NCI-H460 (cell line): ENCODE measurements at places on chromosomes 16 and 17.
A peak's percentile ranks its signal among the peaks of the same experiment; 100 is the strongest.

DNA sequence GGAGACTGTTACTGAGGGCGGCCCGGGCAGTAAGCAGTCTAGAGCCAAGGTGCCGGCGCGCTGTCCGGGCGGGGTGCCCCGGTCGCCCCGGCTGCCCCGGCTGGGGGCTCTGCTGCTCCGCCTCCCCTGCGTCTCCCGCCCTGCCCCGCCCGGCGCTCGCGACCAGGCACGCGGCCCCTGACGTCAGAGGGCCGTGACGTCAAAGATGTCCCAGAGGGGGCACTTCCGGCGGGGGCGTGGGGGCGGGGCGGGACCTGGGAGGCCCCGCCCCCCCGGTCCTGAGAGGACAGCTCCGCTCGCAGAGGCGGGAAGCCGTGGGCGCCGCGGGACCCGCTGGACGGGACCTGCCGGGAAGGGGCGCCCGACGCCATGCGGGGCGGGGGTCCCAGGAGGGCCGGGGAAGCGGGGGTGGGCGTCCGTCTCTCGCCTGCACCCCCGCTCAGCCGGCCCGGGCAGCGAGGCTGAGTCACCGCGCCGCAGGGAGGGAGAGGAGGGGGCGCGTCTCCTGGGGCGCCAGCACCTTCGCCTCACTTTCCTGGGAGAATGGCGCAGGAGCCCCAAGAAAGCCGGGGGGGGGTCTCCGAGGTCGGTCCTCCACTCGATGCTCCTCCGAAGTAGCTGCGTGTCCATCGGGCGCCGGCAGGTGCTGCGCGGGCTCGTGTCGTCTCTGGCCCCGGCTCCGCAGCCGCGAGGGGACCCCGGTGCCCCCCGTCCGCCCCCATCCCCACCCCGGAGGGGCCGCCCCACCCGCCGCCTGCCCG lies 4.4 kb upstream of the HIC1 start:
- DNase-seq: peak; percentile 46

GRCh38 chr16:82181461-82182185 lies 11.6 kb upstream of the MPHOSPH6 start:
- DNase-seq: no peak

- no peak for DNase-seq
Measured at GRCh38 chr16:8005096-8005860, 585.0 kb downstream of the TMEM114 start.

DNA sequence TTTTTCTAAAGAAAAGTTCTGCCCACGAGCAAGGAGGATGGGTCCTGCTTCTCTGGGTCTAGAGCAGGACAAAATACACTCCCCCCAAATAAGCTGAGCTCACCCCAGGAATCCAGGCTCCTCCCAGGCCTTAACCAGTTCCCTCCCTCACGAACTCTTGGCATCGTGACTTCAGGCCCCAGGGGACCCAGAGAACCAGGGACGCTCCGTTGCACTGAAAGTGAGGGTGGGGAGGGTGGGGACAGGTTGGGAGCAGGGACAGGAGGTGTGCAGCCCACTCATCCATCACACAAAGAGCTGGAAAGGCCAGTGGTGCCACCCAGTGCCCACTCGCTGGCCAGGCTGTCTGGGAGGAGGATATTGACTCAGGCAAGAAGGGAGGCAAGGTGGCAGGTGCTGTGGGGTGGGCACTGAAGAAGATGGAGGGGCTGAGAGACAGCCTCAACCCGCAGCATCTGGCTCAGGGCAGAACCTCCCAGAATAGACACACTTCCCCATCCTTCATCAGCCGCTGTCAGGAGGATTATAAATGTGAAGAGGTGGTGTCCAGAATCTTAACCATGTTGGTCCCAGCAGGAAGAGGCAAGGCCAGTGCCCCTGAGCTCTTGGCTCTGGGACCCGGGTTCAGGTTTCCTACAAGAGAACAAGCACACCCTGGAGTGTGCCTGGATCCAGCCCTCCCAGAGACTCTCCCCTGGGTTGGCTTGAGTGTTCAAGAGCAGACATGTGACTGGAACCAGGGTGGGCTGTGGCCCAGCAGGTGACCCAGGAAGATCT lies 67.9 kb upstream of the RPL38 start:
- DNase-seq: no peak

DNA sequence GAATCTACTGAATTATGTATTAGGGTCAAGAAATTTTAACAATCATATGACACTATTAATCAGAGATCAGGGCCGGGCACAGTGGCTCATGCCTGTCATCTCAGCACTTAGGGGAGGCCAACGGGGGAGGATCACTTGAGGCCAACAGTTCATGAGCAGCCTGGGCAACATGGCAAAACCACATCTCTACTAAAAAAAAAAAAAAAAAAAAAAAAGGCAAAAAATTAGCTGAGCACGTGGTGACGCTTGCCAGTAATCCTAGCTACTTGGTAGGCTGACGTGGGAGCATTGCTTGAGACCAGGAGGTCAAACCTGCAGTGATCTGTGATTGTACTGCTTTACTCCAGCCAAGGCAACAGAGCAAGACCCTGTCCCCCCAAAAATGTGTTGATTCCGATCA lies 52.5 kb upstream of the CLEC3A start:
- no peak for DNase-seq

- DNase-seq: no peak
Measured at GRCh38 chr17:71440513-71440912, 680.3 kb upstream of the SOX9 start.

DNA sequence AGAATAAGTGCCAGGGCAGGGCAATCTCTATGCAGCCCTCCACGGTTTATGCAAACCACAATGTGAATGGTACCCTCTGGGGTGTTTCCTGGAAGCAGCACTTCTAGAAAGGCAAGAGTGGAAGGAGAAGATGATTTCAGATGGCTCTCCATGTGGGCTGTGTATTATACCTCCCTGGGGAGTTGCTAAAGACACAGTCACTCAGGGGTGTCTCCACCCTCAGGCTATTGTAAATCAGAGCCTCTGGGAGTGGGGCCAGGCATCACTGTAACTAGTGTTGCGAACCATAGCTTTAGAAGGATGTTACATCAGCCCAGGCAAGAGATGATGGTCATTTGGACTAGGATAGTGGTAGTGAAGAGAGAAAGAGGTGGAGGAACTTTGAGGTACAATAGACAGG lies 83.3 kb upstream of the ZKSCAN2 start:
- DNase-seq: no peak

GRCh38 chr17:55334285-55334684 lies 69.5 kb downstream of the HLF start:
- DNase-seq: no peak

DNA sequence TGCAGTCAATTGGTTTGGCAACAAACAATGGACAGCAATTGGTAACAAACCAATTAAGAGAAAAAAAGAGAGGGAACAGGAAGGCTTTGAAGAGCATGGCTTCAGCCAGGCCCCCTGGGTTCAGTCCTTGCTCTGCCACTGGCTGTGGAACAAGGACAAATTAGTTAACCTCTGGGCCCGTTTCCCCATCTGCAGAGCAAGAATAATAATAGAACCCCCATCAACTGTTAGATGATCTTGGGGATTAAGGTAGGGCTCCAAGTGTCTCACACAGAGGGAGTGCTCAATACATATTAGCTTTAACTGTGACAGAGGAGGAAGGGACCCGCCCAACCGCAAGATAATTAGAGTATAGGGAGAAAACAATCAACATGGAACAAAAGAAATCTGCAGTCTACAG lies 55.2 kb downstream of the PECAM1 start:
- DNase-seq: no peak

GRCh38 chr16:1488619-1489018 lies at the start of gene PTX4:
PTX4 (minus strand) TSS chr16:1488944; CDS start chr16:1488909, 35 bp downstream.
- no peak for DNase-seq

DNA sequence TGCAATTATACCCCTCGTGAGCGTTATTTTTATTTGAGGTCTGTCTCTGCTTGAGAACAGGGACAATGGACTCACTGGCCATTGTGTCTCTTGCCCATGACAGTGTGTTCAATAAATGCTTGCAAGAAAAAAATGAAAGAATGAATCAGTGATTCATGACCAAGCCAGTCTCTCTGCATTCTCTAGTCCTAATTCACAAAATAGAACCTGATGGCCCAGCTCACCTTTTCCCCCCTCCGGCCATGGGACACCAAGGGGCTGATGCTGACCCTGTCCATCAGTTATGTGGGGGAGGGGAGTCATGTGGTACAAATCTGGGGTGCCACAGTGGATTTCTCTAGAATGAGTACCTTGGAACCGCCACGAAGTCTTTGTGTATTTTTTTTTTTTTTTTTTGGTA lies 38.2 kb downstream of the CCDC42 start:
- DNase-seq: no peak

GRCh38 chr17:530851-531250 lies 178.2 kb upstream of the RPH3AL start:
- DNase-seq: no peak

- DNase-seq: no peak
Measured at GRCh38 chr16:72673118-72673517, 374.8 kb downstream of the ZFHX3 start.

- DNase-seq: no peak
Measured at GRCh38 chr17:34799751-34800150, 161.5 kb downstream of the CCT6B start.

GRCh38 chr16:57430955-57431354 lies 16.2 kb downstream of the CIAPIN1 start:
- no peak for DNase-seq

GRCh38 chr17:68532826-68533225 lies 20.6 kb downstream of the PRKAR1A start:
- no peak for DNase-seq

DNA sequence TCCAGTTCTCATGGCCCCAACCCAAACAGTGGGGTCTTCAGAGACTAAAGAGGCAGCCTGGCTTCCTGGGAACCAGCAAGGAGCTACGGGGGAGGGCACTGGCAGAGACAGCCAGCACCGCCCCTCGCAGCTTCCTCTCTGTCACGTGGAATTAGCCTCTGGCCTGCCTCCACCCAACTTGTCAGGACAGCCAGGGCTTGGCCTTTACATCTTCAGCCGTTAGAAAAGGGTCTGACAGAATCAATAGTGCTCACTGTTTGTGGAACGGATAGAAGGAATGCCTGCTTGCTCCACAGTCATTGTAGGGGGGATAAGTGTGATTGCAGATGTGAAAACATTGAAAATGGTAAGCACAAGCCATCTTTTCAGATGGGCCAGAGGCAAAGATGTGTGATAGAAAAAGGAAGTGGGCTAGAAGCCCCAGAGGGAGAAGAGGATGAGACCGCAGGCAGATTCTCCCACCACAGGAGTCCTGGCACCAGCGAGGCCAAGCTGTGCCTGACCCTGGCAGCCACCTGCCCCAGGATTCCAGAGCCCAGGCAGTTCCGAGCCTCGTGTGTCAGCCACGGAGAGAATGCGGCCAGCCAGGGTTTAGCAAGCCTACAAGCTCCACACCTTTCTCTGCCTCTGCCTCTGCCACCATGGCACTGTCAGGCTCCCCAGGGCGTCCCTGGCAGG lies 18.6 kb downstream of the GRIN2C start:
- DNase-seq: no peak

DNA sequence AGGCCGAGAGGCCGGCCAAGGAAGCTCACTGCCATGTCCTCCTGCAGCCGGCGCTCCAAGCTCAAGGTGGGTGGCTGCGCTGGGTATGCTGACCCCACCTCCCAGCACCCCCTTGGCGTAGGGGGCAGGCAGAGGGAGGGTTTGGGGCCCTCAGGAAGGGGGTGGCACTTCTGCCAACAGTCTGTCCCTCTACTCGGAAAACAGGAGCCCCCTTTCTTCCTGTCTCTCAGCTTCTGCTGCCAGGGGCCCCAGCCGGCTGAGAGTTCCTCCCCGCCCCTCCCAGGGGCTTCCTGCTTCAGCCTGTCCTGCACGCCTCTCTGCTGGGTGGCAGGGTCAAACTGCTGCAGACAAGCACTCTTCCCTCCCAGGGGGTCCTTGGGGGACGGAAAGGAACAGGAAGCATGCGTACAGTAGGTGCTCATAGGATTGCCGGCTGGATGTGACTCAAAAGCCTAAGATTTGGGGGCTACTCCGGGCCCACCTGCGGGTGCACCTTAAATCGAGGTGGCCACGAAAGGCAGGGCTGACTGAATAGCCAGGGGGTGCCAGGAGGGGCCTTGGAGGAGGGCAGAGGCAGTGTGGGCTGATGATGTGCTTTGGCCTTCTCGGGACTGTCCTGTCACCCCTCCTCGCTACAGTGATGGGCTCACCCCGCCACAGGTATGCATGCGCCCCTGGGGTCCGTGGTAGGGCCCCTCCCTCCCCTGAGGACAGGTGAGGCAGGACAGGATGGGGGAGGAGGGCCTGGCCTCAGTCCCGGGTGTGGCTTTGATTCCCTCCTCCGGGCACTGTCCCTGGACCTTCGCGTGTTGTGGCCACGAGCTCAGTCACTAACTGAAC lies 4.0 kb downstream of the CBX2 start:
- no peak for DNase-seq

- no peak for DNase-seq
Measured at GRCh38 chr17:3385869-3386816, at the start of gene OR3A2. OR3A2 (minus strand) TSS chr17:3386308.

DNA sequence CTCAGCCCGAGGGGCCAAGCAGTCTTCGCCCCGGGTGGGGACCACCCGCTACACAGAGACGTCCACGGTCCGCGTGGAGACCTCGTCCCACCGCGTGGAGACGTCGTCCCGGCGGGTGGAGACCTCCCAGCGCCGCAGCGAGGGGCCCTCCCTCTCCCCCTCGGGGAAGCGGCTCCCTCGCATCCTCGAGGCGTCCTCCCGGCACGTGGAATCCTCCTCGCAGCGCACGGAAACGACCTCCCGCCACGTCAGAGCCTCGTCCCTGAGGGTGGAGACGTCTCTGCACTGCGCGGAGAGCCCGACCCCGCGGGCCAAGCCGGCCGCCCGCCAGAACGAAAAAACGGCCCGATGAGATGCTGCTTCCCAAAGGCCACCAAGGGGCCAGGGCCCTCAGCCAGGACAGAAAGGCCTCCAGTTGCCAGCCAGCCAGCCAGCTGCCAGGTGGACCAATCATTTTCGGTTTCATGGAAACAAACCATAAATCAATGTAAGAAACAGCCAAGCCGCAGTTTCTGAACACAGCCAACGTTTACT lies 424 bp downstream of the C17orf100 start:
- DNase-seq: no peak

DNA sequence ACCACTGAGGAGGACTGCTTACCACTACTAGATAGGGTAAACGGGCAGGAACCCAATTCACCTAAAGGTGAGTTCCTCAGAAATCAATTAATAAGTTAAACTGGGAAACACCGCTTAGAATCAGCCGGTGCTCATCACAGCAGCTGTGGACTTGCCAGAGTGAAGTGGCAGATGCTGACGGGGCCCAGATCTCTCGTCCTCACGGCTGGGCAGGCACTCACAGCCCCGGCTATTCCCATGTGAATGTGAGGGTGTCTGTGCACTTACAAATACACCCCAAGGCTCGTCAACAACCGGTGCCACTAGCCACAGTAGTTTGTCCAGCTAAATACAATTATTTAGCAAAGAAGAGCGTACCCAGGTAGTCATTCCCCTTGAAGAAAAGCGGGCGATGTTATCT lies 29.7 kb downstream of the MBTPS1 start:
- DNase-seq: no peak
